SK-N-SH (cell line): ENCODE measurements at places on chromosomes 6 and 20.

GRCh38 chr6:126307849-126308248 is 32.1 kb upstream of the CENPW start:
- DNase-seq, result peak; percentile 9

DNA sequence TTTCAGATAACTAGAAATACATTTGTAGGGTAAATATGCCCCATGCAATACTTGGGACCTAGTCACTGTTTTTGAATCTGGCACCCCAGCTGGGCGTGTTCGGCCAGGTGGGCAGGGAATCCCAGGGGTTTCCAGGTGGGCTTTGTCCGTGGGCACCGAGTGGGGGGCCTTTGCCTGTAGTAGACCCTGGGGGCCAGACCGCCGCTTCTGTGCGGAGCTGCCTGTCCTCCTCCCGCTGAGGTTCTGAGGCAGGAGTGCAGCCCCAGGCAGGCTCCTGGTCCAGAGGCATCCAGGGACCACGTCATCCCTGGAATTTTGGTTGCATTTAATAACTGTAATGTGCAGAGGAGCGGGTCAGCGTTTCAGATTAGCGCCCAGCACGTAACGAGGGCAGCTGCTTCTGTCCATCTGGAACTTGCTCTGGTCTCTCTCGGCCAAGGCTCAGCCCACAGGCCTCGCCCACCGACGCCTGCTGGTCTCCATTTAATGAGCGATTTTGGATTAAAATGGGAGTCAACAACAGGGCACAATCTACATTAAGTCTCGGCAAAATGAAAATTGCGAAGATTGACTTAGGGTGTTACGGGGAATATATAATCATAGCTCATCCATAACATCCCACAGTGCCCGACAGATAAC is 12.8 kb downstream of the BHLHE23 start:
- no peak for DNase-seq

DNA sequence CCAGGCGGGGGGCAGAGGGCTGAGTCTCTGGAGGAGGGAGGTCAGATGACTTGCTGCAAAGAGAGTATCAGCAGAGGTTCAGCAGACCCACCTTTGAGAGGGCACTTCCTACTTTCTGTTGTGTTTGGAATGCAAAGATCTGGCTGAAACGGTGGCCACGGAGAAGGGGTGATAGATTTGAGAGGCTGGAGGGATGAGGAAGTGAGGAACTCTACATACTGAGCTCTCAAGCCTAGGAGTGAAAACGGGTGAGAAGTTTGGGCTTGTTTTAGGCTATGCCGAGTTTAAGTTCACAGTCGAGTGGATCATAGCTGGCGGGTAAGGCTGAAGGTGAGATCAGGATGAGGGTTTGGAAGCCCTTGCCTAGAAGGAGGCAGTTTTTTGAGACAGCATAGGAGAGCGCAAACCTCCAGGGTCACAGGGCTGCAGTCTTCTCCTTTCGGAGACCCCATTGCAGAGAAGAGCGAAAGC is 477 bp upstream of the ITPA start:
- no peak for DNase-seq

- no peak for DNase-seq
These were observed 13.6 kb upstream of the GMDS start for GRCh38 chr6:2259002-2259494.

- no peak for DNase-seq
These were observed 44.4 kb downstream of the RNF144B start for GRCh38 chr6:18431581-18431980.

GRCh38 chr20:1702855-1703254 is 45.3 kb upstream of the SIRPG start:
- no peak for DNase-seq

GRCh38 chr6:75203721-75204120 is 2.1 kb downstream of the COL12A1 start:
- no peak for DNase-seq

GRCh38 chr6:166361077-166361429 is 18.7 kb upstream of the SFT2D1 start:
- DNase-seq, result no peak
